ENCODE measurements at places on chromosomes 16 and 17.

DNA sequence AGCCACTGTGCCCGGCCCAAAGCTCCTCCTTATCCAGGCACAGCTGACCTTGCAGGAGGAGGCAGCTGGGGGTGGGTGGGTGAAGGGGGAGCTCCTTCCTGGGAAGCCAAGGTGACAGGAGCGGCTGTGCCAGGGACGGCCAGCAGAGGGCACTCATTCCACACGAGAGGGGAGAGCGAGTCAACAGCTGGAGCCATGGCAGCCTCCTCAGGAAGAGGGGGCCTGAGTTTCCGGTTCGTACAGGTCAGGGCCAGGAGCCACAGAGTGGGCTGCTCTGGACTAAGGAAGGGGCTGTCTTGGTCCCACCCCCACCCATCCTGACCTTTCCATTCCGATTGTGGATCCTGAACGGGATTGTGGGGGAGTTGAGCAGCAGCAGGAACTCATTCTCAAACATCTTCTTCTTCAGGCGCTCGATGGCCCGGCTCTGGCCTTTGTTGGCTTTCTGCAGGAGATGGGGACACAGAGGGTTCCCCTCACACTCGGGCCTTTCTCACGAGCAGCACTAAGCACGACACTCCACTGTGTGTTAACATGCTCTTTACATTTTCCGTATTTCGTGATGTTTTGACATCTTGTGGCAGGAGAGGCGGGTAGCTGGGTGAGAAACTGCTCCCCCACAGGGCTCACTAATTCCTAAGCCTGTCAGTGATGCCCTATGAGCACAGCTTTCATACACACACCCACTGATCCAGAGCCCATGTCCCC is 61.6 kb downstream of the TIMM22 start:
- peak; percentile 62 for DNase-seq

DNA sequence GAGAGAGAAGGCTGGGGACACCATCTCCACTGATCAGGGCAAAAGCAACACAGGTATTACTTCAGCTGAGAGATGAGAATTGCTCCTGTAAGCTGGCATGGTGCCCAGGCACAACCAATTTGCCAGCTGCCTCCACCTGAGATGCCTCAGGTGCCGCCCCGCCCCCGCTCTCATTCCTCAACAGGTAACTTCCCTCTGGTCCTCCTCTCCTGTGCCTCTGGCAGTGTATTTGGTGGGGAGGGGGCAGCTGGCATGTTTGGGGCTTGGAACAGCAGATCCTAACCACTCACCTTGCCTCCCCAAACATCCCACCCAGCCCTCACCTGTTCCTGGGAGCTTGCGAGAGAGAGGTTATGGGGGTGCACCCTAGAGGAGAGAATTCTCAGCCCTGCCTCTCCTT is 2.9 kb upstream of the SRCIN1 start:
- no peak for DNase-seq

DNA sequence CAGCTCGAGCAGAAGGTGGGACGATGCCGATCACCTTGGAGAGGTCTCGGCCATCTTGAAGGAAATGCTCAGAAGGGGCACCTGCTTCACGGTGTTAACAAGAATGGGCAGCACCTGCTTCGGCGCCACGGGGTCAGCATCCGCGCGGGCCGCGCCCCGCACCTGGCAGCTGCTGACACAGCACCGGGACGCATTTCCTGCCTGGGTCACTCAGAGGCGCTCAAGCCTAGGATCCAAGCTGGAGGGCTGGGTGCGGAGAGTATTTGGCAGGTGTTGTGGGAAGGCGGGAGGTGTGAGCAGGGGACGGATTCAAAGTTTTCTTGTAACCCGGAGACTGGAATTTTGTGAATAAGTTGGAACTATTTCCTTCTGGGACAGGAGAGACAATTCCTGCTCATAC is 39.3 kb upstream of the AKTIP start:
- DNase-seq, result no peak

GRCh38 chr16:21656795-21657768 is 4.7 kb upstream of the IGSF6 start:
- DNase-seq, result peak; percentile 46

GRCh38 chr16:85988306-85988705 is 89.3 kb downstream of the IRF8 start:
- no peak for DNase-seq

- no peak for DNase-seq
Measured at GRCh38 chr17:56157845-56158244, 4.6 kb downstream of the ANKFN1 start.
